ENCODE measurements at places on chromosomes 16 and 17. TPM values are rescaled to one million over a fixed set of nuclear protein-coding genes. Genes with fewer than 3 reads are reported as not detected.

Gene TEDC2
- total RNA-seq = 23.9 TPM

Gene FAM20A
- total RNA-seq = not detected

Gene OR3A3
- total RNA-seq = not detected

Gene TP53TG3C
- not detected for total RNA-seq

Gene ACLY
- total RNA-seq = 203 TPM

Gene XPO6
- total RNA-seq = 201 TPM

Gene KRT12
- not detected for total RNA-seq

GRCh38 chr17:67753026-67753425 lies 35.3 kb downstream of the NOL11 start:
- H3K4me1 ChIP-seq = peaks cover 11% of the 10 kb centered on the region
- H3K27me3 ChIP-seq = no peaks in the 10 kb centered on the region
- H3K36me3 ChIP-seq = peaks cover 32% of the 10 kb centered on the region
- no peak for DNase-seq

DNA sequence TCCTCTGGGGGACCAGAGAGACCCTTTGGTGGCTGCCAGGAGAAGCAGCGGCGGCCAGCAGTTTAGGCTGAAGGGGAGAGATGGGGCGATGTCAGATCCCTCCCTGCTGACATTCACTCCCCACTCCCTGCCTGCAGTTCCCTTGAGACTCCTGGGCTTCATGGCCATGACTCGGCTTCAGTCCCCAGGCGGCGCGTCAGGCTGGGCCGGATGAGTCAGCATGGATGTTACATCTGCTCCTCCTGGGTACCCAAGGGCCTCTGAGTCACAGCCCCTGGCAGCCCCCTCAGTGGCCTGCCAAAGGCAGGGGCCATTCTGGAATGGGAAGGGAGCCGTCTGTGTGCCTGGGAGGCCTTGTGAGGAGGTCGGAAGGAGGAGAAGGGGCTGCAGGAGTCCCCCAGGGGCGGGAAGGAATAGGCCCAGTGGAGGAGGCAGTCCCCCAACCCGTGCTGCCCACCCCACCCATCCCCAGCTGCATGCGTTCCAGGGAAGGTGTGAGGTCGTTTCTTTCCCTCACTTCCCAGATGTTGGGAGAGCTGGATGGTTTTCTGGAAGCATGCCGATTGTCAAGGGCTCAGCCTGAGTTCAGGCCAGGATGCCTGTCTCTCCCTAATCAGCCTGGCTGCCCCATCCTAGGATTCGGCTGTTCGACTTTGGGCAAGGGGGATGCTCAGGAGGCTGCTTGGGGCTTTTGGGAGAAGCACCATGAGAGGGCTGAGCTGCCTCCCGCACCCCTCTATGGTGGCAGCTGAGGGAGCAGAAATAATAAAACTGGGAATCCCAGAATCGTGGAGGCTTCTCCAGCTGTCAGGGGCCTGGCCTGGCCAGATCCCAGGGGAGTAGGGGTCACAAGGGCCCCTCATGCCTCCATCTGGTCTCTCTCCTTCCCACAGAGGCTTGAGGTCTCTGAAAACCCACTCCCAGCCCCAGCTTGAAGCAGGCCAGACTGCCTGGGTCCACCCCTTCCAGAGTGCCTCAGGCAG lies 9.7 kb downstream of the RHBDL3 start:
- no peak overlapping the region for H3K4me3 ChIP-seq
- H3K27me3 ChIP-seq = peaks cover 9% of the 10 kb centered on the region

- H3K4me1 ChIP-seq = no peaks in the 10 kb centered on the region
- DNase-seq = no peak
- no peaks in the 10 kb centered on the region for H3K27me3 ChIP-seq
- no peaks in the 10 kb centered on the region for H3K36me3 ChIP-seq
Observed at GRCh38 chr16:13439766-13440165, 480.2 kb upstream of the ERCC4 start.

DNA sequence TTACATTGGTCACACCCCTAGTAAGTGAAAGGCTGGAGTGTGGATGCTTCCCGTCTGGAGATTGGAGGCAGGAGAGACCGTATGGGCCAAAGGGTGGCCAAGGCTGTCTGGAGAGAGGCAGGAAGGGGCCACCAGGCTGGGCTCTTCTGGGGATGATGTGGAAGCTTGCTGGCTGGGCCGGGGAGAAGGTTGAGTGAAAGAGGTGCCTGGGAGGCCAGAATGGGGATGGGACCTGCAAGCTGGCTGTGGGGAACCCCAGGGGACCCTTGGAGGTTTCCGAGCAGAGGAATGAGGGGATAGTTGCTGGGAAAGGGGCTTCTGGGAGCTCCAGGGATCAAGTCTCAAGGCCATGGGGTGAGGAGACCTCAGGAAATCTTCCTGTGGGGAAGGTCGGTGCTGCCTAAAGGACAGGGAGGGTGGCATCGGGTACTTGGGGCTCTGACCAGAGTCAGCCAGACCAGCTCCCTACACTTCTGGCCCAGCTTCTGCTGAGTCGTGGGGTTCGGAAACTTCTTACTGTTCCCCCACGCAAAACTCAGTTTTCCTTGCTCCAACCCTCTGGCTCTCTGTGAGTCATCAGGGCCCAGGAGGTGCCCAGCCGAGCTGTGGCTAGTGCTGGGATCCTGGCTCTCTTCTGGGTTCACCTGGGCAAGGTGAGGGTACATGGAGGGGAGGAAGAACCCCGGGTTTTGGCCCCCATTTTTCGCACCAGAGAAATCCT lies 3.1 kb downstream of the MRC2 start:
- peaks cover 15% of the 10 kb centered on the region for H3K27me3 ChIP-seq
- H3K27ac ChIP-seq = no peak overlapping the region
- DNase-seq = no peak

DNA sequence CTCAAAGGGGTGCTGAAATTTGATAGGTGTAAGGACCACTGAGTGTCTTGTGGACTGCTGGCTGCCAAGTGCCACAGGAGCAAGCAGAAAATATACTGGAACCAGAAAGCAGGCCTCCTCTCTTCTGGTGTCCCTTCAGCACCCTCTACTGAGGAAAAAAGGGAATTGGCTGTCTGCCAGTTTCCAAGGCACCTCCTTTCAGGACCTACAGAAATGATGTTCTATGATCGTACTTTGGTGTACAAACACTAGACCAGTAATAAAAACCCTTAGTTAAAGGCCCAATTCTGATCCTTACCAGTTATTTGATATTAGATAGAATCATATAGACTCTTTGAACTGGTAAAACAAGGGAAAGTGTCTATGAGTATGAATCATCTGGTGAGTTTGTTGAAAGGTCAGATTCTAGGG lies 35.8 kb upstream of the BCAS3 start:
- H3K36me3 ChIP-seq = peaks cover 1% of the 10 kb centered on the region
- H3K27ac ChIP-seq = no peak overlapping the region
- peaks cover 9% of the 10 kb centered on the region for H3K4me1 ChIP-seq
- no peak overlapping the region for H3K4me3 ChIP-seq

- peaks cover 40% of the 10 kb centered on the region for H3K4me1 ChIP-seq
- no peaks in the 10 kb centered on the region for H3K27me3 ChIP-seq
- H3K27ac ChIP-seq = no peak overlapping the region
- peaks cover 65% of the 10 kb centered on the region for H3K36me3 ChIP-seq
- DNase-seq = peak; percentile 48
Observed at GRCh38 chr16:89759746-89760340, 38.5 kb downstream of the ZNF276 start.

- DNase-seq = no peak
- no peaks in the 10 kb centered on the region for H3K27me3 ChIP-seq
- no peaks in the 10 kb centered on the region for H3K36me3 ChIP-seq
- H3K4me1 ChIP-seq = peaks cover 6% of the 10 kb centered on the region
- H3K4me3 ChIP-seq = no peak overlapping the region
- no peak overlapping the region for H3K27ac ChIP-seq
Observed at GRCh38 chr17:10147040-10147439, 51.4 kb downstream of the GAS7 start.

DNA sequence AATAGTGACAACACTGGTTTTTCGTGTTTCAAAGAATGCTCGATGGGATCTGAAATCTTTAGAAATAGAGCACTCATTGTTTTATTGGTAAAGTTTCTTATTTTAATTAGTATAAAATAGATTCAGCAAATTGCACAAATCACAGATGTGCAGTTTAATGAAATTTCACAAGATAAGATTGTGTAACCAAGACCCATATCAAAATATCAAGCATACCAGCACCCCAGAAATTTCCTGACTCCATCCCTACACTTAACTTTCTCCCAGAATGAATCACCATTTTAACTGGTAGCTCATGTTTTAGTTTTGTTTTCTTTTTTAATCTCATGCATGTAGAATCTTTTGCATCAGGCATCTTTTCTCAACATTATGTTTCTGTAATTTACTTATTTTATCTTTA lies 185.9 kb downstream of the KCNJ2 start:
- no peak for DNase-seq
- H3K4me3 ChIP-seq = no peak overlapping the region

DNA sequence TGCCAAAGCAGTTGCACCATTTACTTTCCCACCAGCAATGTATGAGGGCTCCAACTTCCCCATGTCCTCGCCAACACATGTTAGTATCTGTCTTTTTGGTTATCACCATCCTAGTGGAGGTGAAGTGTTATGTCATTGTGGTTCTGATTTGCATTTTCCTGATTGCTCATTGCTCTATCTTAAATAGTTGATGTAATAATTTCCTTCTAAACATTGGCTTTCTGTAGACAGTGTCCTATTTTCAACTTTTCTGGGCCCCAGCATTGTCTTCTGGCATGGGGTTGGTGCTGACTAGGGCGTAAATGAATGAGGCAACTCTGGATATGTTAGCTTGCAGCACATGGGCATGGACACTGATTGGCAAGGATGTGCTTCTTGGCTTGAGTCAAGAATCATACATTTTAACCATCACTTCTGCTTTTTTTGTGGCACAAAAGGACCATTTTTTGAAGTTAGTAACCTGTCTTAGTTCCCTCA lies 25.1 kb downstream of the PLCG2 start:
- no peak overlapping the region for H3K27ac ChIP-seq
- no peak for DNase-seq
- H3K27me3 ChIP-seq = no peaks in the 10 kb centered on the region
- no peaks in the 10 kb centered on the region for H3K36me3 ChIP-seq
- no peak overlapping the region for H3K4me3 ChIP-seq
- peaks cover under 1% of the 10 kb centered on the region for H3K4me1 ChIP-seq

DNA sequence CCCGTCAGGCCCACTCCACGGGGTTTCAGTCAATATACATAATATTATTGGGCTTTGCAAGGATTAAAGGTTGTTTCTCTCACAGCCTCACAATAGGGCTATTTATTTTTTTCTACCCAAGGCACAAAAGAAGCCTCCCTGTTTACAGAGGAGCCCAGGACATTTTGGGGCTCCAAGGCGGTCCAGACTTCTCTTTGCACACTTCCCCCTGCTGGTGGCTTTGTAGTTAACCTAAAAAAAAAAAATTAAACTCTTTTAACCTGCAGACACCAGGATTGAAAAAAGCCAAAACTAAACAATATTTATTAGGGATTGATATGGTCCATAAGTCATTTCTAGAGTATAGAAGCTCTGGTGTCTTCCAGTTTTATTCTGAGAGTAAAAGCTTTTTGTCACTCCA lies 169.7 kb upstream of the ZFHX3 start:
- no peak overlapping the region for H3K27ac ChIP-seq
- H3K27me3 ChIP-seq = no peaks in the 10 kb centered on the region
- H3K4me3 ChIP-seq = no peak overlapping the region
- no peaks in the 10 kb centered on the region for H3K4me1 ChIP-seq

- no peak overlapping the region for H3K27ac ChIP-seq
- no peak overlapping the region for H3K4me3 ChIP-seq
- no peaks in the 10 kb centered on the region for H3K36me3 ChIP-seq
- no peak for DNase-seq
- H3K27me3 ChIP-seq = no peaks in the 10 kb centered on the region
- no peaks in the 10 kb centered on the region for H3K4me1 ChIP-seq
Observed at GRCh38 chr16:52572656-52573055, 25.7 kb upstream of the TOX3 start.

- no peak overlapping the region for H3K27ac ChIP-seq
- DNase-seq = no peak
- H3K27me3 ChIP-seq = peaks cover 5% of the 10 kb centered on the region
- H3K4me3 ChIP-seq = no peak overlapping the region
- no peaks in the 10 kb centered on the region for H3K36me3 ChIP-seq
Observed at GRCh38 chr17:79141578-79142355, 67.1 kb downstream of the ENGASE start.

GRCh38 chr17:21522755-21523336 lies 146.7 kb downstream of the KCNJ12 start:
- no peaks in the 10 kb centered on the region for H3K4me1 ChIP-seq
- no peak overlapping the region for H3K27ac ChIP-seq
- no peak for DNase-seq
- peaks cover 7% of the 10 kb centered on the region for H3K27me3 ChIP-seq
- H3K36me3 ChIP-seq = no peaks in the 10 kb centered on the region
- H3K4me3 ChIP-seq = no peak overlapping the region

DNA sequence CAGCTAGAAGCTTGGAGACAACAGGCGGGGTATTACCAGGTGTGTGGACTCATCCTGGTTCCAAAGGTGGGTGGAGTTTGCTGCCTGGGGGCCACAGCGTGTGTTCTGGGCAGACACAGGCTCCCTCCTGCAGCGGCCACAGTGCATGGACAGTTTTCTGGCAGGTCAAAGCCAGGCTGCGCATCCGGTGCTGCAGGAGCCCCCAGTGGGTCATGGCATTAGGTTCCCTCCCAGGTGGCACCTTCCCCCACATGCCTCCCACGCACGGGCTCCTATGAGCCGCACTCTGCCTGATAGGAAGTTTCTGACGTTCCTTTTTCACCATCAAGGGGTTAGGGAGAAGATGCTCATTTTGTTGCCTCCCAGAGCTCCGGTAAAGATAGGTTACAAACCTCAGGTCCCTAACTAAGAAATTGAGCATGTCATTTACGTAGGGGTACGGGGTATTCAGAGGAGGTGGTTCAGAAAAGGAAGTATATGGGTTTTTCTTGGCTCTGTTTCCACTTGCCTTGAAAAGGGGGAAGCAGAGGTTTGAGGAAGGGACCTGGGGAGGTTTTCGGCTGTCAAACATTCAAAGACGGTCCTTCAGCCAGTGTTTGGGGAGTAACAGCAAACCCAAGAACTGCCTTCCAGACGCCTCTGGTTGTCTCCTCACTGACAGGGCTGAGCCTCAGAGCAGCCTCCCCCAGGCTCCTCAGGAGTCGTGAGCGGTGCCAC lies 32.7 kb upstream of the NAT9 start:
- no peaks in the 10 kb centered on the region for H3K4me1 ChIP-seq
- H3K36me3 ChIP-seq = peaks cover 10% of the 10 kb centered on the region
- no peak overlapping the region for H3K27ac ChIP-seq
- H3K27me3 ChIP-seq = no peaks in the 10 kb centered on the region
- DNase-seq = no peak

GRCh38 chr17:16297367-16298139 lies 55.7 kb downstream of the CENPV start:
- peaks cover 16% of the 10 kb centered on the region for H3K4me1 ChIP-seq
- peaks cover 7% of the 10 kb centered on the region for H3K36me3 ChIP-seq
- H3K4me3 ChIP-seq = no peak overlapping the region
- no peak overlapping the region for H3K27ac ChIP-seq
- no peak for DNase-seq
- no peaks in the 10 kb centered on the region for H3K27me3 ChIP-seq

DNA sequence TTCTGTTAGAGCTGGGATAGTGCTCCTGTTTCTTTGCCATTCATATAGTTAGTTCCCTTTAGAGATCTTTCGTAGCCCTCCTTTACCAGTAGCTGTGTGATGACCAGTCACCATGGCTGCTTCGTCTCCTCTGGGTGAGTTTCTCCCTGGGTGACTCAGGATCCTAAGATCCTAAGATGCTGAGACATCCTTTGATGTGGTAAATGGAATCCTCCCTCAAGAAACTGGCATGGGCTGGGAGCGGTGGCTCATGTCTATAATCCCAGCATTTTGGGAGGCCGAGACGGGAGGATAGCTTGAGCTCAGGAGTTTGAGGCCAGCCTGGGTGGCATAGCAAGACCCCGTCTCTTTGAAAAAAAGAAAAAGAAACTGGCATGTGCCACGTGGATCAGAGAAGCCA lies 5.9 kb downstream of the PHAF1 start:
- no peak overlapping the region for H3K27ac ChIP-seq
- H3K36me3 ChIP-seq = peaks cover 5% of the 10 kb centered on the region
- DNase-seq = no peak
